NCI-H226 (cell line): ENCODE measurements at places on chromosomes 5 and 9.
A peak's percentile ranks its signal among the peaks of the same experiment; 100 is the strongest.

GRCh38 chr5:111948092-111948841 is 191.3 kb upstream of the NREP start:
- DNase-seq = peak; percentile 67

DNA sequence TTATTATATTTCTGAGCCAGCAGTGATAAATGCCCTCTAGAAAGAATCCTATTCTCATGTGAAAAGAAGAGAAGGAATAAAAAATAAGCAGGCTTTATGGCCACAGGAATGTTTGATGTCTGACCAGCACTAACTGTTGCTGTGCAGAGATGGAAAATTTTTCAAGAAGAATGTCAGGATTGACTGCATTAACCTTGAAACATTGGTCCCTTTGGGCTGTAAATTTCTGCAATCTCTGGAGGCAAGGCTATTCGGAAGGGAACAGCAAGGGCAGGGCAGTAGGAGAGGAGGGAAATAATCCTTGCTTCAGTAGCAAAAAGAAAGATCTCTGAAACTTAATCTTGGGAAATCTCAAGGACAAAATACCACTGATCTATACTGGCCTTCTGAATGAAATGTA is 415.2 kb downstream of the DNAH5 start:
- no peak for DNase-seq

- DNase-seq = no peak
Observed at GRCh38 chr9:134768709-134769351, 111.8 kb upstream of the FCN2 start.

DNA sequence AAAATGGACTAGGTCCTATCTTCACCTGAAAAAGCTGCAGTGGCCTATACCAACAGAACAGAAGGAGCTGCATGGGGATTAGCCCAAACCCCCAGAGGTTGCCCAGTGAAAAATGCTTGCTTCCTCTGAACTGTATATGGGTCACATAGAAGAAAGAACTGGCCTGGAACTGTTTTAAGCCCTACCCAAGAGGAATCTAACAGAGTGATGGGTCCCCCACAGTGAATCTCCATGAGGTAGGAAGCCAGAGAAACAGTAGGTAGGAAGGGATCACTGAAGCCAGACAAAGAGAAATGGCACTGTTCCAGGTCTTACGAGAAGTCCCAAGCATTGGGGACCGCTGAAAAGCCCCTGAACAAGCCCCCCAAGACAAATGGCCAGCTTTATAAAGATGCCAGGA is 28.8 kb upstream of the TRIM32 start:
- no peak for DNase-seq

- DNase-seq = no peak
Observed at GRCh38 chr5:55544341-55544740, 9.6 kb upstream of the PLPP1 start.

DNA sequence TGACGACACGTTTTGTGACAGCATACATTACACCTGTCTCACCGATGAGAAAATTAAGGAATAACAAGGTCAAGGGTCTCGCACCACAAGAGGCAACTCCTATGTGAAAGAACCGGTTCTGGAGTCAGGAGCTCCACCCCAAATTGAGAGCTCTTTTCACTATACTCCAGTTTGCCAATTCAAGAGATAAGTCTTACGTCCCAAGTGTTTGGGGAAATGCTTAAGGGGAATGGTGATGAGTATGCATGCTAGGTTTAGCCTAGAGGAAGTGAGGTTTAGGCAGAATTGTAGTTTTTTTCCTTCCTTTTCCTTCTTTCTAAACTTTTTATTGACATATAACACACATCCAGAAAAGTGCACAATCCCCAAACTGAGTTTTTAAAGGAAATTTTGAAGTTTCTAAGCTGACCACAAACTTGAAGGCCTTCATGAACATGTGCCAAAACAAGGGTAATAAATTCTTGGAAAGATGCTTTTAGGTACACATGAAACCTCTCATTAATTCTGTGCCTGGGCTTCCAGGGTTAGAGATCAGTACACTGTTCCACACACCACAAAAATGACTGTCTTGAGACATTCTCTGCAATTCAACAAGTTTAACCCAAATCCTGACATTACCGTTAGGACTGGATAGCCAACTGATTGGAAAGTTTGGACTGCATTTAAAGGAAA is 127.6 kb upstream of the SLC1A3 start:
- no peak for DNase-seq
